AG09309 (cell line): ENCODE measurements at places on chromosomes 1 and 21.

DNA sequence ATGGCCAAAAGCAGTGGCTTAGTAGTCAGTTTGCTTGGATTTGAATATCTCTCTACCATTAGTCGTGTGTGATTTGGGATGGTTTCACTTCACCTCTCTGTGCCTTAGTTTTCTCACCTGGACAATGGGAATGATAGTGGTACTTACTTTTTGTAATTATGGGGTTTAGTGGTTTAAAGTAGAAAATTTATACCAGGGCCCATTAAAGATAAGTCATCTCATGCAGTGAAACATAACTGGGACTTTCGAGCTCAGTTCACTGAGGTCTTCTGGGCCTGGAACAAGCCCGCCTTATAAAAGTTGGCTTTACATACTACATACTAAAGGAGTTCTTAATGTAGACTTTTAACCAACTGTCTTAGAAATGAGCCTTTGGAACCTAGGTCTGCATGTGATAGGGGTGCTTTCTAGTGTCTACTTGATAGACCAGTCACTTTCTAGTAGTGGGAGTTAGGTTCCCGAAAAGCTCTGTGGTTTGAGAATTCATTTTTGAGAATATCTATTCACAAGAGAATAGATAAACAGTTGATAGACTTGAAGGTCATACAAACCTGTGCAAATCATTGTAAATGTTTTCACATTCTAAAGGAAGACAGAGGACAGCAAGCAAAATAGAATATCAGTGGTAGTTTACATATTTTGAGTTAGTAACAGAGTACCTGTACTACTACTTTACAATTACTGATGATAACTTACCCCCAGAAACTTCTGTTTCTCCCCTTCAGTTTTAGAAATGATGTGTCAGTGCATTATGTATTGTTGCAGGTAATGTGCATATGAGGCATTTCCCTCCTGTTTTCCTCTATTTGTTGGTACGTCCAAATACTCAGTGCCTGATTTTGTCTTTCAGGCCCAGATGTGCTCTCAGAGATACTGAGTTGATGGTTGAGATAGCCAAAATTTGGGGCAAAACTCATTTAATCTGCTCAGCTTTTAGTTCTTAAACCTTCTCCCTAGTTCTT, 48.0 kb downstream of the DYRK1A start:
- DNase-seq = no peak

DNA sequence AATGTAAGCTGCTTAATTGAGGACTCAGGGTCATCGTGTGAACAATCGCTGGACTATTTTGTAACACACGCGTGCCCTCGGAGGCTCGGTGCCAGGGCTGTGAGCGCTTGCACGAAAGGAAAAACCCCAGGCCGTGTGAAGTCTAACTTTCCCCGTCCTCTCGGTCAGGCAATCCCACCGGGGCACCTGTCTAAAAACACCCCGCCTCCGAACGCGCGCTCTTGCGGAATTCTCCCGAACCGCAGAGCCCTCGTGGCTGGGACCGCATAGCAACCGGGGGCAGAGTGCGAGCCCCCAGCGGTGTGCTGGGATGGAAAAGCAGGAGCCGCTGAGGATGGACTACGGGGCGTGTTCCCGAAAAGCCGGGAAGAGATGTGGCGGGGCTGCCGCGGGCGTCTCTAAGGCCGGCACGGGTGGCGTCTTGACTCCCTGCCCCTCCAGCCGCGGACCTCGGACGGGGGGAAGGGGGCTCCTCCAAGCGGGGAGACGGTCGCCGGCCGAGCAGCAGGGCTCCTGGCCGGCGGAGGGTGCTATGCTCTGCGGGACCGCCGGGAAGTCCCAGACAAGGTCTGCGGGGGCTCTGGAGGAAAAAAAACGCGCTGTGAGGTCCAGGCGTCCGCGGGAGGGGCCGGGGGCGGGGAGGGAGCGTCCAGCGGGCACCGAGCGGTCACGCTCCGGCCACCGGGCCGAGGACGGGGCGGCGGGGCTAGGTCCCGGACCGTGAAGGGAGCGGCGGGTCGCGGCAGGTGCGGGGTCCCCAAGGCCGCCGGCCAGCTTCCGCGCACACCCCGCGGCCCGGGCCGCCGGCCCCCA, 936 bp downstream of the ZBTB21 start:
- no peak for DNase-seq

DNA sequence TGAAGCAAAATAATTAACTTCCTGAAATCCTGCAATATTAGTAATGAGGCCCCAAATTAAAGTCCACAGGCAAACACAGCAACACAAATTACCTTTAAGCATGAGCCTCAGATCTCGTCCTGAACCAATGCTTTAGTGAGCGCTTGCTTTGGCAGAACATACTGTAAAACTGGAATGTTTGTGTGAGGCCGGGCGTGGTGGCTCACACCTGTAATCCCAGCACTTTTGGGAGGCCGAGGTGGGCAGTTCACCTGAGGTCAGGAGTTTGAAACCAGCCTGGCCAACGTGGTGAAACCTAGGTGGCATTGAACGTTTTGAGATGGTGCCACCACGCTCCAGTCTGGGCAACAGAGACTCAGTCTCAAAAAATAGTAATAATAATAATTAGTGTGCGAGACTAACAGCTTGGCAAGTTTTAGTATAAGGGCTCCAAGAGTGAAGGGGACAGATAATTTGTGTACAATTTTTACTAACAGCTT, 17.8 kb downstream of the SFPQ start:
- no peak for DNase-seq

- DNase-seq = no peak
Observed at GRCh38 chr1:200099040-200099439, 71.5 kb downstream of the NR5A2 start.
